Epithelial cell of umbilical artery (primary cell): ENCODE measurements at places on chromosomes 3 and 15. TPM values are rescaled to one million over a fixed set of nuclear protein-coding genes. Genes with fewer than 3 reads are reported as not detected.

Gene SETMAR
- 12.7 and 12.9 TPM in 2 replicates for total RNA-seq

Gene PFKFB4
- total RNA-seq = 2.9 and 3.0 TPM in 2 replicates

Gene TF
- under 0.01 TPM in 1 of 2 replicates, not detected in the other for total RNA-seq

Gene GRAMD2A
- 0.30 and 0.32 TPM in 2 replicates for total RNA-seq

Gene CFAP100
- not detected in 2 replicates for total RNA-seq

Gene ISL2
- total RNA-seq = under 0.01 TPM in 1 of 2 replicates, not detected in the other

Gene EPM2AIP1
- total RNA-seq = 9.6 and 11.4 TPM in 2 replicates

Gene ZCWPW2
- 0.32 and 0.46 TPM in 2 replicates for total RNA-seq

Gene MAP6D1
- total RNA-seq = 1.3 and 3.0 TPM in 2 replicates

Gene SLC51A
- not detected in 2 replicates for total RNA-seq

Gene USP50
- total RNA-seq = not detected in 2 replicates

Gene ELP6
- 32.2 and 41.5 TPM in 2 replicates for total RNA-seq

Gene TMEM207
- not detected in 2 replicates for total RNA-seq

Gene DUOXA2
- total RNA-seq = not detected in 2 replicates

Gene CYP1A2
- not detected in 2 replicates for total RNA-seq

Gene PLA2G4D
- not detected in 2 replicates for total RNA-seq

Gene SPSB4
- under 0.01 and 0.15 TPM in 2 replicates for total RNA-seq

Gene CFAP92
- not detected in 2 replicates for total RNA-seq

Gene RNU5B-1
- total RNA-seq = not detected in 2 replicates

Gene IL20RB
- 0.65 and 1.1 TPM in 2 replicates for total RNA-seq

Gene IQSEC1
- 6.2 and 8.5 TPM in 2 replicates for total RNA-seq

Gene CEP19
- total RNA-seq = 1.9 and 4.3 TPM in 2 replicates

Gene COLQ
- total RNA-seq = 0.46 and 0.97 TPM in 2 replicates

Gene MCF2L2
- 1.2 and 1.3 TPM in 2 replicates for total RNA-seq

Gene CSPG5
- total RNA-seq = 0.32 and 1.1 TPM in 2 replicates

Gene HAPLN3
- 8.1 and 9.0 TPM in 2 replicates for total RNA-seq

Gene GOLGA6L25
- total RNA-seq = not detected in 2 replicates

Gene SCAMP5
- total RNA-seq = 2.6 and 9.4 TPM in 2 replicates

Gene ZNF620
- total RNA-seq = 8.4 and 10.2 TPM in 2 replicates

Gene MTMR10
- 14.9 and 36.3 TPM in 2 replicates for total RNA-seq

Gene GUCA1C
- total RNA-seq = not detected in 2 replicates
